ENCODE measurements at places on chromosomes 6 and 20.

- DNase-seq, result no peak
Observed at GRCh38 chr6:68635706-68636513, 828 bp downstream of the ADGRB3 start.

GRCh38 chr20:52031563-52032303 is 159.8 kb downstream of the ZFP64 start:
- DNase-seq, result no peak

- no peak for DNase-seq
Observed at GRCh38 chr20:10065154-10065833, 30.5 kb downstream of the ANKEF1 start.

DNA sequence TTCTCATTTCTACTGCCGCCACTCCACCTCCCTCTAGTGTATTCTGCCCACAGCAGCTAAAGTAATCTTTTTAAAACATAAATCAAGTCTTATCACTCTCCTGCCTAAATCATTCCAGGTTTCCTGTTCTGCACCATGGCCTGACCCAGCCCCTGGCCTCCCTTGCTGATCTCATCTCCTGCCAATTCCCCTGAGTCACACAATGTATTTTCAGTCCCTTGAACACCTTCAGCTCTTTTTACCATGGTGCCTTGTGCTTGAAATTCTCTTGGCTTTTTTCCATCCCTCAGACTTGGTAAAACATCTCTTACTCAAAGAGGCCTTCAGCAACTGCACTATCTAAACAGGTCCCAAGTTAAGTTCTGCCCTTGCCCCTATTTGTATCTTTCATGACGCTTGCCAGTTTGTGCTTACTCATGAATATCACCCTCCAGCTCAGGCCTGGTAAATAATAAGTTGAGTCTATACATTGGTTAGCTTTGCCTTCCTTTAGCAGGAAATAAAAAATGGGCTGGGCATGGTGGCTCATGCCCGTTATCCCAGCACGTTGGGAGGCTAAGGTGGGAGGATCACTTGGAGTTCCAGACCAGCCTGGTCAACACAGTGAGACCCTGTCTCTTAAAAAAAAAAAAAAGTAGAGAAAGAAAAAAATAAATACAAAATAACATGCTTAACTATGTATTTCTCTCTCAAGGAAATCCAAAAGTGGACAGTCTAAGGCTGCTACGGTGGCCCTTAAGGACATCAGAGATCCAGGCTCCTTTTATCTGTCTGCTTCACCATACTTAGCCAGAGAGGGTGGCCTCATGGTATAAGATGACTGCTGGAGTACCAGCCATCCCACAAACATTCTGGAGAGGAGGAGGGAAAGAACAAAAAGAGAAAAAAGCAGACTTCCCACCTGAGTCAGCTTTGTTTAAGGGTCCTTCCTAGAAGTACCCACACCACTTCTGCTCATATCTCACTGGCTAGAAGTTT is 62.2 kb downstream of the ARFGEF2 start:
- DNase-seq, result no peak

DNA sequence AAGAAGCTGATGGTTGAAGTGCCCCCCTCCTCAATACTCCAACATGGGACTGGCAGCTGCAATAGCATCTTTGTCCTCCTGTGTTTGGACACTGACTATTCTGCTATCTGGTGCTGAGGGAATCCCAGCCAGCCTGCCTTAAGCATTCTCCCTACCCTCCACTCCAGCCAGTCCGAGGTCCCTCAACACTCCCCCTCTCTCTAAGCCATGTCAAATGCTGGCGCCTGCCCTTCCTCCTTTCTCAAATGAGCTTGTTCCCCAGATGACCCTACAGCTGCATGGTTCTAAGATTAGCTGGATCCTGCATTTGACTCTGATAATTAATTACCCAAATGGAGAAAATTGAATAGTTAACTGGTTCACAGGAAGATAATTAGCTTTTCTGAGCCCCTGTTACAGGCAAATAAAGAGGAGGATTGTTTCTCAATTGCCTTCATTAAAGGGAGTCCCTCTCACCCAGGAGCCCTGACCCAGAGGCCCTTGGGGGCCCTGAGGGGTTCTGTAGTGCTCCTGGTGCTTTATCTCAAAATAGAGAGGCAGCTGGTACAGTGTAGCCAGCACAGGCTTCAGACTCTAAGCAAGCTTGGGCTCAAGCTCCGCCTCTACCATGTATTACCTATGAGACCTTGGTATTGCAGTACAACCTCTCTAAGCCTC is 37.9 kb upstream of the CHD6 start:
- no peak for DNase-seq

DNA sequence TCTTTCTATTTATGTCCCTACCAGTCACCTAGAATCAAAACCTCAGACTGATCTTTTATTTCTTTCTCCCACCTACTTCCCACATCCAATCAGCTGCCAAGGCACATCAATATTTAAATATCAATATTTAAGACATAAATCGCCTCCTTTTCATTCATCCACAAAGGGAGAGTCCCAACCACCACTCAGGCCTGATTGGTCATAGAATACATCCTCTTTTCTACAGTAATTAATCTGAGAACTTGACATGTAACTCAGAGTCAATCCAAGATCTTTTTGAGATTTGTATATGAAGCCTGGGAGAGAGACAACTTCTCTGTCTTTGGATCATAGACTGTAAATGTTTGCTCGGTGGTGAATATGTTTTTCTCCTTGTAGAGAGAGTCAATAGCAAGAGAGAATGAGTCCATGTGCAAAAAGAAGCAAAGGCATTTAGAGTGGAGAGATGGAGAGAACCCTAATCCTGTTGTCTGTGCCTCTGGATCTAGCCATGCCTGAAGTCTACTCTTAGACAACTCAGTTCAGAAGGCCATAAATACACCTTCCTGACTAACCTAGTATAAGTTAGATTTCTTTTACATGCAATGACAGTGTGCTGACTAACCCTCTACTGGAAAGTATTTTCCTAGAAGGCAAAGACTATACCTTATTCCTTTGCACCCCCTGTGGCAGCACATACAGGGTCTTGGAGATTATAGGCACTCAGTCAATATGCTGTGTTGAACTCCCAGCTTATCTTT is 12.1 kb upstream of the NEDD9 start:
- no peak for DNase-seq

Measured in anterior cingulate cortex (tissue), 58 donors.